ENCODE measurements at places on chromosomes 13 and 19.
A peak's percentile ranks its signal among the peaks of the same experiment; 100 is the strongest.

- no peak for DNase-seq
These were observed 113.5 kb upstream of the EDNRB start for GRCh38 chr13:78032132-78032531.

DNA sequence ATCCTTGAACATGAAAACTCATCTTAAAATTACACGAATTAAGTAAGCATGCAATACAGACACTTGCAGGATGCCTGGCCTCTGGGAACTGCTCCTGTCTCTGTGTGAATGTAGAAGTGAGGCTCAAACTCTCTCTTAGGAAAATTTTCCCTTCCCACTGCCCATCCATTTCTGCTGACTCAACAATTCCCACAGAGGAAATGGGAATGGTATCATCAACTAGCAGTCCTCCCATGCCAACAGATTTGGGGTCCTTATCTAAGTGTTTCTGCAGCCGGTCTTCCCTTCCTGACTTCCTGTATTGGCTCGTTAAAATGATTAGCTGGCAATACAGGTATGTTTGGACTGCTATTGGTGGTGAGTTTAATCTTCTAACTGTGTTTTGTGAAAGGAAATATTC lies 85.8 kb downstream of the DOCK9 start:
- no peak for DNase-seq

DNA sequence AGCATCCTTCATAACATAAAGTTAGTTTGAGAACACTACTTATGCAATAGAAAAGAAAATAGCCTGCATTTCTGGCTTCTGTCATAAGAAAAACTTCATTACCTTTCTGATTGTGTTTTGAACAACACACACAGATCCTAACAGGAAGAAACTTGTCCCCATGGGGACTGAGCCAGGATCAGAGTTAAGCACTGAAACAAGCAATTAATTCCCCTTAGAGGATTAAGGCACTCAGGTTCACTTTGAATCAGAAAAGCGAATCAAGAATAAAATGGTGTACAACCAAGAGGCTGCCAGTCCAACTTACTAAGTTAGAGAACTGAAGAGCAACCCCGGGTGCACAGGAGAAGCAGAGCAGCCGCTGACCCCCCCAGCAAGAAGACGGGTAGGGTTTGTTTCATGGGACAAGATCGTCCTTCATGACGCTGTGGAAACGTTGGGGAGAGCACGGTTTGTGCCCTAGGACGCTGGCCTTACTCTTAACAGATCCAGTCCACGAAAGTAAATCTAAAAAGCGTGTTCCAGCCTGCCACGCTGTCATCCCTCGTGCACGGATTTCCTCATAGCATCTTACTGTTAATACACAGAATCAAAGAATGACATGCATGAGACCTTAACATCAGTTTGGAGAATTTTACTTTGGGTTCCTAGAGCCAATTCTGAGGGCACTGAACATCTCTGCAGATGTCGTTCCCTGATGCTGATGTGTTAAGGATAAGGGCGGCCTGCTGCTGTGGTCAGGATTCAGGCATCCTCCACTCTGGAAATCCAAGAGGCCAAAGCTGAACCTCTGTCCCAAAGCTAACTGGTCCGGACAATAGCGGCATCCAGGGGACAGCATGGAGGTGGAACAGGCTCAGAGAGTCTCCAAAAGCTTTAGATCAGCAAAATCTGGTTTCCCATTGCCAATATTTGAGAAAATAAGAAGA lies 46.4 kb downstream of the GGACT start:
- DNase-seq = no peak

DNA sequence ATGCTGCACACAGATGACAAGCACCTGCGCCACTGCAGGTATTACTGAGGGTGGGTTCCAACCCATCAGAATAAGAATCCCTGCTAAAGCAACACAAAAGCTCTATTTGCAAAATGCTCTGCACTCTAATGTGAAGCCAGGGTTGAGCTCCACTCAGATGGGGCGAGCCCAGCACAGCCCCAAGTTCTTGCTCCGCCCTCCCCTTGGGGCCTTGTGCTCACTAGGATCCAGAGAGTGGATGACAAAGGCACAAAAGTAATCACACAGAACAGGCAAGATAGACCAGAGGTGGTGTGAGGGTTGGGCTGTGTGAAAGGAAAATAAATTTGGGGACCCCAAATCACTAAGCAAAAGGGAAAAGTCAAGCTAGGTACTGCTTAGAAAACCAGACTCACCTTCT lies 8.2 kb upstream of the ZNF611 start:
- no peak for DNase-seq

GRCh38 chr13:40971321-40971720 lies 47.8 kb downstream of the ELF1 start:
- no peak for DNase-seq

DNA sequence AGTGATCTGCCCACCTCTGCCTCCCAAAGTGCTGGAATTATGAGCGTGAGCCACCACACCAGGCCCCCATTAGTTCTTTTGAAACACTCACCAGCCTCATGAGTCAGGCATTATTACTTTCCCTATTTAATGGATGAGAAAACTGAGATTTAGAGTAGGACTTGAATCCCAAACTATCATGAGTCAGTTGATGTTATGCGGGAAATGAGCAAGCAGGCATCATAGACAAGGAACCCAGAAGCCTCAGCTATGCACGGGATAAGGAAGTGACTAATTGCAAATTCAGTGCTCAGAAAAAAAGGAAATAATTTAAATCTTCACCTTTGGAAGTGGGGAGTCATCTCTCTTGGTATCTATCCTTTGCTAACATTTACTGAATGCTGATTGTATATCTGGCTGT lies 217.5 kb downstream of the ABCC4 start:
- no peak for DNase-seq

DNA sequence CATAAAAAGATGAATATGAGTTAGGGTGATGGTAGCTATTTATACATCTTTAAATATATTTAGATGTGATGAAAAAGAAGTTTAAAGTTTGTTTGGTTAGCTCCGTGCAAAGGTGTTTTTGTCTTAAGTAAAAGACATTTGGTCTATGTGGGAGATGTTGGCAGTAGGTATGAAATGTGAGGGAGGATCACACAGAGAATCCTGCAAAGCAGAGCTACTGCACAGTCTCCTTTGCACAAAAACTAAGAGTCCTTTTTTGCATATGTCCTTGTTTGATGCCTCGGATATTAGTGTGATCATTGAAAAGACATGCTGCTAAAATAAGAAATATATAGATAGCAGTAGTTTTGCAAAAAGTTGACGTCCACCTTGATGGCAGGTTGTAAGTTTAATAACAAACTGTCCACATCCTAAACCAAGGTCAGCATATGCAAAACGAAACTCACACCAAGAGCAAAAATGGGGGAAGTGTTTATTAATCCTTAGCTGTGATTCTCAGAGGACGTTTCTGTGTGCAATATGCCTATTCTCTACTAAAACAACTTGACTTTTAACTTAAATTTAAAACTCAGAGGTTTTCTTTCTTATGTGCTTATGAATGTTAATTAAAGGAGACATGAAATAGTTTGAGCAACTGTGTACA lies 870.1 kb downstream of the PCDH9 start:
- no peak for DNase-seq

DNA sequence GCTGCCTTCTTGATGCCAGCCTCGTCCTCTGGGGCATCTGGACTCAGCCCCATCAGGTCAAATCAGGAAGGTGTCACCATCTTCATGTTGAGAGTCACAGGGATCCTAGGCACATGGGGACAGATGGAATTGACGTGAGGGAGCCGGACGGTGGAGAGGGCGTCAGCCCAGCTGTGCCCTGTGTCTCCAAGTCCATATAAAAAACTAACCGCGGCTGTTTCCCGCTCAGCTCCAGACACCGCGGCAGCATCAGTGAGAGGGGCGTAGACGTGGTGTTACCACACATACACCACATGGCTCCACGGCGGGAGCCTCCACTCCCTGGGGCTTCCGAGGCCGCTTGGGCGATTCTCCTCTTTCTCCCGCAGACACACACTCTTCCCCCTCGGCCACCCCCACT lies 5.6 kb upstream of the PRR36 start:
- DNase-seq = no peak

- DNase-seq = no peak
These were observed 28.3 kb downstream of the EFNA2 start for GRCh38 chr19:1313695-1314613.

GRCh38 chr19:12015015-12015752 lies 20.3 kb downstream of the ZNF433 start:
- DNase-seq = no peak

DNA sequence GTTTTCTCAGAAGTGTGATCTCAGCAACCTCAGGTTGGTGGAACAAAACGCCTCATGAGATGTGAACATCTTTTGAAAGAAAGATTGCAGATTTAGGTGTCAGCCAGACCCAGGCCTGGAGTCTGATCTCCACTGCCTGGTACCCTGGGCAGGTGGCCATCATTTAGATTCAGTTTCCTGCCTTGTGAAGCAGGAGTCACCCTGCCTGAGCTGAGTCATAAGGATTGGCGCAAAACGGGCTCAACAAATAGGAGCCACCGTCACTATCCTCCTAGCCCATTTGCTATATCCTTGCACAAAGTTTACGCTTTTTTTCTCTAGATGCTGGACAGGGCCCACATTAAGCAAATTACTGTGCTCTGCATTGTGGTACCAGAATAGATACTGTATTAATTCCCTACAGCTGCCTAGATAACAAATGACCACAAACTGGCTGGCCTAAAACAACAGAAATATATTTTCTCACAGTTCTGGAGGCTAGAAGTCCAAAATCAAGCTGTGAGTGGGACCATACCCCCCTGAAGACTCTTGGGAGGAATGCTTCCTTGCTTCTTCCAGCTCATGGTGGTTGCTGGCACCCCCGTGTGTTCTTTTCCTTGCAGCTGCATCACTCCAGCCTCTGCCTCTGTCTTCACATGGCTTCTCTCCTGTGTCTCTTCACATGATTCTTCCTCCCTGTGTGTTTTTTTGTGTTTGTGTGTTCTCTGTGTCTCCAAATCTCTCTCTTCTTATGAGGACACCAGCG lies 38.2 kb downstream of the TNFSF11 start:
- DNase-seq = no peak

DNA sequence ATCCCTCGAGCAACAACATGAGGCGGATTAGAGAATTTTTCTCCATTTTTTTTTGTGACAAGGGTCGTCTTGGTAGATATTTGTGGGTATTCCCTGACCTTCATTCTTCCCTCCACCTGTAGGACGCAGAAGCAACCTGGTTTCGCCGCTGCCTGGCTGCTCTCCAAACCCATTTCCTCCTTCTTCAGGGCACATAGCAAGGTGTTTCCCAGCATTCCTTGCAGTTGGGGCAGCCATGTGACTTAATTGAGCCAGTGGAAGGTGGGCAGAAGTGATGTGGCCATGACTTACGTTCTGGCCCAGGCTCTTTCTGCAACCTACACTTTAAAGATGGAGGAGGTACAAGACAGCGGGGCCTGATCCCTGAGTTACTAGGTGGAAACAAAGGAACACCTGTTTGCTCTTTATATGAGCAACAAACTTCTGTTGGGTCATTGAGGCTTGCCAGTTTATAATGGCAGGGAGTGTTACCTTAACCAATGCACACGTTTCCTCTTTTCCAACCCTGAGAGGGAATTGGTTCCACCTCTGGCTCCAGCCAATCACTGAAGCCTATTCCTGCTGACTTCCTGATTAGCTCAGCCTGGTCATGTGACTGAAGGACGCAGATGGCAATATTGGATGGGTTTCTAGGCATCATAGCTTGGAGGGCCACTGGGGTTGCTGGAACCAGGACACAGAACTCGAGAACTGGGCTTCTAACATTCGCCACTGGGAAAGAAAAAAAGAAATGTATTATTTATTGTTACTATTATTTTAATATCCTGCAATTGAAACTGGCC lies 30.8 kb upstream of the ZNRF4 start:
- DNase-seq = no peak

GRCh38 chr19:10538204-10538983 lies 5.3 kb upstream of the ATG4D start:
- DNase-seq = no peak

DNA sequence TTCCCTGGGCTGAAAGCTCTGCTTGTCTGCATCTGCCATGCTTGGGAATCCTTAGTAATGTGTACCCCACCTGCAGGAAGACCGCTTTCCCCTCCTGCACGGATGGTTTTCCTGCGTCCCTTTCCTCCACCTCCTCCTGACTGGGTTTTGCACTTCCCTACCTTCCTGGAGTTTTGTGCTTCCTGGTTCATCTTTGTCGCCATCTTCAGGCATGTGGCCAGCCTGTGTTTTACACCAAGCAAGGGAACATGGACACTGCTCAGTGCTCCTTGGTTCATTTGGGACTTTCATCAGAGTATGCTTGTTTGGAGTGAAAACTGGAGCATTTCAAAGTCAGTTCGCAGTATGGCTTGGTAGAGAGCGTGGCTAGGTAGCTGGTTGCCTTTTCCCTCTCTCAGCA lies 30.7 kb downstream of the ERICH6B start:
- DNase-seq = no peak

GRCh38 chr19:55592391-55593090 lies 6.8 kb downstream of the FIZ1 start:
- DNase-seq = no peak

DNA sequence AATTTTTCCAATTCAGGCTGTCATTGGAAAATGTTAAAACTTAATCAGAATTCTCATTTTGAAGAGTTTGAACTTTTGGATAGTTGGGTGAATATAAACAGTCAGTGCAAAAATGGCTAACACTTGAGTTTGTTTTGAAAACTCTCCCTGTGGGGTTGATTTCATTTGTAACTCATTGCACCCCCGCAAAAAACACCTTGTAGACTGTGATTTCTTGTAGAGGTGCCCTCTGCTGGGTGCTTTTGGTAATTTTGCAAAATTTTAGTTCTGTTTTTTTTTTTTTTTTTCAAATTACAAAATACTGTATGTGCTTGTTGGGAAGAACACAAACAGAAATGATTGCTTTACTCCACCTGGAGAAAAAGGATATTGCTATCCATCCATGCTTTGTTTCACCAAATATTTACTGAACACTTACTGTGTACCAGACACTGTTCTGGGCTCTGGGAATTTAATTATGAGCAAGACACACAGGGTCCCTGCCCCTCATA lies 28.2 kb upstream of the GPI start:
- peak; percentile 12 for DNase-seq

- DNase-seq = no peak
These were observed 129.7 kb downstream of the SLC7A1 start for GRCh38 chr13:29465741-29466293.

DNA sequence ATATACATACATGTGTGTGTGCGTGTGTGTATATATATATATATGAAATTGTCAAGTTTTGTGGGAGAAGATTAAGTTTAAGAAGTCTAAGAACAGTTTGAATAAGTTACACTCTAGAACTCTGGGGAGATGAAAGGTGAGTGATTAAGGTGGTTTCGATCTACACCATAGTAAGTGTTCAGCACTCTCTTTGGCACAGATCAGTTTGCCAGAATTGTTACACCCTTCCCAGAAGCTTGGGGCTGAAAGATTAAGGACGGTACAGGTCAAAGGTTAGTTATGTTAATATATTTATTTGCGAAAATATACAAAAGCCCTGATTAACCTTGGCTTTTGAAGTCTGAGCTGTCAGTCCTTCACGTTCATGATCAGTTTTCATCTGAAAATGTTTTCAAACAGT lies 309.1 kb downstream of the KLF5 start:
- no peak for DNase-seq

- no peak for DNase-seq
These were observed 151.7 kb downstream of the DCLK1 start for GRCh38 chr13:35979361-35979951.

GRCh38 chr13:90950160-90950559 lies 397.3 kb upstream of the MIR17HG start:
- DNase-seq = no peak

- no peak for DNase-seq
These were observed 176.2 kb downstream of the URI1 start for GRCh38 chr19:30118221-30118620.
